Fibroblast of the conjunctiva (primary cell): ENCODE measurements at places on chromosomes 2 and 18.

DNA sequence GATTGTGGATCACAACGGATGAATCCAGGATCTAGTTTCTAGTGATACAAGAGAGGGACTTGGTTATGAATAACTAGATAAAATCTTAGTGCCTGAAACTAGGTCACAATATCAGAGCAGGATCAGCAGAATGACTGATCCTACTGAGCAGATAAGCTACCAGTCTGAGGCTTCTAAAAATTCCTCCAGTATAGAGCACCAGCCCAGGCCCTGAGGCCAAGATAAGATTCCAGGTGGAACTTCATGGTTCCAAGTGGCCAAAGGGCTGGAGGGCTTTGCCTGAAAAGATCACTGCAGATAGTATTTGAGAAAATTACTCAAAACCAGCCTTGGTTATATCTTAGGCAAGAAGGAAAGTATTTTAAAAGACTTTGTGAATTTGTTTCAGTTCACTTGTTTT, 162.4 kb downstream of the GREB1L start:
- DNase-seq = no peak

- DNase-seq = no peak
These were observed 10.4 kb upstream of the STON1 start for GRCh38 chr2:48519593-48519992.

- no peak for DNase-seq
These were observed 132.0 kb upstream of the BOD1L2 start for GRCh38 chr18:57014772-57015413.

DNA sequence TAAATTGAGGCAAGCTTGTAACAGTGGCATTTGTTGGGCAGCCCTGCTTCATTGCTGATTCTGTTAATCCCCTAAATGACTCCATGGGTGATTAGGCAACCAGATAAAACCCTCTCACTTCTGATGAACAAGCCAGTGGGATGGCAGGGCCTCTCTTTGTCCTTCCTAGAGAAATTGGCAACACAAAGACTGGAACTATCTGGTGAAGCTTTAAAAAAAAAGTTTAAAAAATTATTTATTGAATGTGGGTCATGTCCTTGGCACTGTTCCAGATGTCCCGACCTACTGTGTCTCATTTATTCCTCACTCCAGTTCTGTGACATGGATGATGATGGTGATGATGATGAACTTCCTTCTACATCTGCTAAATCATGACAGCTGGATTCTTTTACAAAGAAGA, 30.8 kb downstream of the NRP2 start:
- DNase-seq = no peak

GRCh38 chr2:16012626-16013358, 72.4 kb downstream of the MYCN start:
- DNase-seq = no peak

DNA sequence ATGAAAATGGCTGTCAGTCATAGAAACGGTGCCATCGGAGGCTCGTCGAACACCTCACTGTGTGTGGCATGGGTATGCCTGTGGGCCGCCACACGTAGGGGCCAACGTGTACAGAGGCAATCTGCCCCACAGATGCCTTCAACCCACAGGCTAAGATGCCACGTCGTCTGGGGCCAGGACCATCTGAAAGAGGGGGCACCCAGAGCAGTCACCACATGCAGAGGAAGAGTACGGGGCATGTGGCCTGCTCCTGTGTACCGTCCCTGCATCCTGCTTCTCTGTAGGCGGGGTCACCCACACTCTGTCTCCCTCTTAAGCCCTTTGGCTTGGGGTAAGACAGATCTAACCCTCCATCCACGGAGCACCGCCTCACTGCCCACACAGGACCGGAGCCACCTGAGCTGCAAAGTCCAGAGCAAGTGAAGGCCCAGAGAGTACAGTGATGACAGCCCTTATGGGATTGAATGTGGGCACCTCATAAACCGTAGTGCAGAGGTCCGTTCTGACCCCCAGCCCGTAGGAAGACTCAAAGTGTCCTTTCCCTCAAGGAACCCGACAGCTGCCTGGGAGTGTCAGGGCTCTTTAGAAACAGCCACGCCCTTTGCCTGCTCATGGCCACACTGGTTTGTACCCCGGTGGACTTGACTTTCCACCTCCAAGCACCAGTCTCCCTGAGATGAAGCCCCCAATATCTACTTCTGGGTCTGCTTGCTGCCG, 66.2 kb downstream of the TWIST2 start:
- no peak for DNase-seq

GRCh38 chr2:234947556-234947955, 4.3 kb upstream of the SH3BP4 start:
- DNase-seq = no peak

DNA sequence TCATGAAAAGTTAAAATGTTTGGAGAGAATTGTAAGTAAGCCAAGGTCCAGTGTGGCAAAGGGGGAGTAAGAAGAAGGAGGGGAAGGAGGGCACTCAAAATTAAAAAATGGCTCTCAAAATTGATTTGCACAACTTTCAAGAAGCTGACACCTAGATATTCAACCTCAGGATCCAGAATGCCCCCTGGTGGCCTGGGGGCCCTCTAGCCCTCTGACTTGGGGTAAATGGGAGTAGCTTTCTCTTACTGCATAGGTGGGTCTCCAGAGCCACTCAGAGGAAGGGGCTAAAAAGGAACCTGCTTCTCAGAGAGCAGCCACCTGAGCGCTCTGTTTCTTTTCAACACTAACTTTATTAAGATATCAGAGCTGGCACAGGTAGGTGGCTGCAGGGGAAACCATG, 968.5 kb downstream of the BCL11A start:
- DNase-seq = no peak
